ENCODE measurements at places on chromosomes 3 and 15. TPM values are rescaled to one million over a fixed set of nuclear protein-coding genes. Genes with fewer than 3 reads are reported as not detected.

GRCh38 chr15:99745370-99746086 lies 12.3 kb upstream of the LYSMD4 start:
- no peak for DNase-seq

DNA sequence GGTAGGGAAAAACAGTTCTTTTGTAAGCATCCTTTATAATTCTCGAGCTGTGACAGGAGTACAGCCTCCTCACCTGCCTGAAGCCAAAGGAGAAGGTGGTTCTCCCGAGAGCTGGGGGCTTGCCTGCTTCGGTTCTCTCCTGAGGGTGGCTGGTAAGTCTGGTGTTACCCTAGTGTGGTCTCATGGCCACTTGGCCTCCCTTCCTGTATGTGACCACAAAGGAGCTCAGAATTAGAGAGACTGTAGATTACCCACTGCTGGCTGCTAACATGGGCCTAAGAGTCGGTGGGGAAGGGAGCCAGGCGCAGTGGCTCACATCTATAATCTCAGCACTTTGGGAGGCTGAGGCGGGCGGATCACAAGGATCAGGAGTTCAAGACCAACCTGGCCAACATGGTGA lies 12.6 kb downstream of the PDHB start:
- DNase-seq: no peak

GRCh38 chr15:84817466-84818081 lies 418 bp downstream of the ALPK3 start:
- DNase-seq: no peak

DNA sequence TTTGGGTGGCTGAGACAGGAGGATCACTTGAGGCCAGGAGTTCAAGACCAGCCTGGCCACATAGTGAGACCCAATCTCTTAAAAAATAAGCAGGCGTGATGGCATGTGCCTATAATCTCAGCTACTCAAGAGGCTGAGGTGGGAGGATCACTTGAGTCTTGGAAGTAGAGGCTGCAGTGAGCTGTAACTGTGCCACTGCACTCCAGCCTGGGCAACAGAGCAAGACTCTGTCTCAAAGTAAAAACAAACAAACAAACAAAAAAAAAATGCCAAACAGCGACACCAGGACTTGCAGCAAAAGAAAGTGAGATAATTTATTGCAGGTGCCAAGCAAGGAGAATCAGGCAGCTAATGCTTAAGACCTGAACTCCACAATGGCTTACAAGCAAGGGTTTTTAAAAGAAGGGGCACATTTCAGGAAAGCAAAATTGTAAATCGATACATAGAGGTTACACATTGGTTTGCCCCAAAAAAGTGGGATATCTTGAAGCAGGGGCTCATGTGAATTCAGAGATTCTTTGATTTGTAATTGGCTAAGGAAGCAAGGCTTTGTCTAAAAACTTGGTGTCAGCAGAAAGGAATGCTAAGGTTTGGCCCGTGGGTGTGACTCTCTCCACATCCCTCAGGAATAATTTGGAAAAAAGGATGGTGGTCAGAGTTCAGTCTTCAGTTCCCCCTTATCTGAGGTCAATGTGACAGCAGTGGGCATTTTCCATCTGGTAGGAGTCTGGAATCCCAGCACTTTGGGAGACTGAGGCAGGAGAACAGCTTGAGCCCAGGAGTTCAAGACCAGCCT lies 5.2 kb upstream of the MPI start:
- DNase-seq: no peak

- no peak for DNase-seq
Measured at GRCh38 chr3:182921665-182922355, 58.5 kb downstream of the DCUN1D1 start.

Gene EFCC1
- total RNA-seq: 0.26 TPM

- DNase-seq: no peak
Measured at GRCh38 chr3:45462522-45463265, 74.3 kb downstream of the LARS2 start.

Gene CELSR3
- total RNA-seq: 0.05 TPM

Gene PIGZ
- total RNA-seq: 7.5 TPM

DNA sequence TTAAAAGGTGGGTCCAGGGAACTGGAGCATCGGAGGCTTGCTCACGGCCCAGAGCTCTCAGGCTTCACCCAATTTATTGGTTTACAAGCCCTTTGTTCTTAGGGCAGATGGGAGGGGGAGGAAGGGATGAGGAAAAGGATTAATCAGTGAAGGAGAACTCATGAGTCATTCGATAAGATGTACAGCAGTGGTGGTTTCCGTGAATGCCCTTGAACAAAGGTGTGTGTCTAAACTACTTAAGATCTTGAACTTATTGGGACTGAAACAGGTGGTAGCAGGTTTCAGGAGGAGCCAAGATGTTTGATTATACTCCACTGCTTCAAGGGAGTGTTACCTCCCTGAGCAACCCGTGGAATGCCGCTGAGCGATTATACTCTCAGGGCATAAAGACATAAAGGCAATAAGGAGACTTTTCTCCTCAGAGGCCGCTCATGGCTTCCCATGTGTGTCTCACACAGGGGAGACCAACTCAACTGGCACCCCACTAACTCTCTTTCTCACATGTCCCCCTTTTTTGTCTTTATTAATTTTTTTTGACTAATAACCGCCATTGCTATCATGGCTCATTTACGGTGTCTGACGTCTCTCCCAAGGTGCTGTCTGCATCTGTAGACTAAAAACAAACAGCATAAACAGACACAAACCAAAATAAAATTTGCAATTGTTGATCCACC lies 17.3 kb upstream of the SLC28A2 start:
- DNase-seq: no peak

Gene PTPN9
- total RNA-seq: 4.8 TPM

GRCh38 chr3:113214917-113215595 lies 3.7 kb downstream of the BOC start:
- DNase-seq: no peak

Gene GPR156
- not detected for total RNA-seq

Gene UBA3
- 29.3 TPM for total RNA-seq

Gene SPATA16
- not detected for total RNA-seq

- DNase-seq: no peak
Measured at GRCh38 chr15:27070841-27071240, 99.9 kb downstream of the GABRG3 start.

DNA sequence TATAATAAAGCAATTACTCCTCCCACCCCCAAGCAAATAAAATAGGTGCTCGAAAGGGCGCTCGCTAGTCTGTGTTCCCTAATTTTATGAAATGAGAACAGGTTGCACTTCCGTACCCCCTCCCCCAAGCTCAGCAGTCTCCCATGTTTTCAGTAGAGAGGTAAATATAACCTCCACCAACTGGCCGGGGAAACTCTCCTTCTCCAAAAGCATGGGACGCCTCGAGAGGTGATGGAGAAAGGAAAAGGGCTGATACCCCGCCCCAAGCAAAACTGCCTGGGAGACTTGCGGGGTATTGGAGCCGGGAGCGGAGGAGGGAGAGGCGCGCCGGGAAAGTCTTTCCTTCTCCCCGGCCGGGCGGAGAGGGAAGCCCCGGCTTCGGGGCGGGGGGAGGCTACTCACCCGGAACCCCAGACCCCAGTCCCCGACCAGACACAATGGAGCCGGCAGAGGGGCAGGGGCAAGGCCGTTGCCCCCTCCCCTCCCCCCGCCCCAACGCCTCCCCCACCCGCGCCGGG lies 605 bp downstream of the DCUN1D1 start:
- DNase-seq: no peak

Gene GADL1
- total RNA-seq: 0.13 TPM

- DNase-seq: no peak
Measured at GRCh38 chr3:114855839-114856238, 291.2 kb downstream of the ZBTB20 start.

GRCh38 chr15:81534124-81534523 lies 160.1 kb upstream of the TMC3 start:
- DNase-seq: no peak

GRCh38 chr3:178480795-178481194 lies 55.4 kb upstream of the KCNMB2 start:
- DNase-seq: no peak

Gene FRMD4B
- total RNA-seq: 0.29 TPM

GRCh38 chr3:46878781-46879436 lies 1.4 kb downstream of the PTH1R start:
- DNase-seq: no peak

DNA sequence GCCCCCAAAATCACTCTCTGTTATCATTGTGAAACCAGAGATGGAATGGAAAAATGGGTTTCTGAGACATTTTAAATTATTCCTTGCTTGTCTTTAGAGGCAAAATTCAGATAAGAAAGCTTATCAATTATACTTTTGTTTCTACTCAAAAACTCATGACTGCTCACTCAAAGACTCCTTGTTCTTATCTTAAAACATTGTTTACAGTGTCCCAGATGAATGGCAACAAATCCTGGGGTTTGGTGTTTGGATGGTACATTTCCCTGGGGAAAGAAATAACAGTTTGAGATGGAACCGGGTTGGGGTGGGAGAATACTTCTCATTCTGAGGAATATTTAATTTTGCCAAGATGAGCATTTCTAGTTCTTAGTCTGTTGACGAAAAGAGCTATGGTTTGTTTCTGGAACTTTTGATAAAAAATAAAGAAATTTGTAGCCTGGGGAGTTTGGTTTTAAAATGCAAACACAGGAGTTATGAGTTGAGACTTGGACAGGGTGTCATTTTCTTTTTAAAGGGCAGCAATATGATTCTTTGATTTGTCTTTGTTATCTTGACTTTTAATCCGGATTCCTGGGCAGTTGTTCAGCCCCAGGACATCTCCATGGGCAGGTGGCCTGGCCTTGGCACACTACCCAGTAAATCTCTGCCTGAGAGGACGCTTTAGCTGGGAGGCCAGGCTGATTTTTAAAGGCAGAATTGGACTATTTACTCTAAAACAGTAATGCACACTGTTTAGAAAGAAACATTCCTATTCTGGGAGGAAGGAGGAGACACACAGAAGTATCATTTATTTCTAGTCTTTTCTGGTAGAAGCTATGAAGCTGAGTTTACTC lies 32.4 kb downstream of the BTD start:
- DNase-seq: peak; percentile 39

Gene DPPA2
- total RNA-seq: not detected

GRCh38 chr3:42025370-42026138 lies 63.7 kb upstream of the ULK4 start:
- peak; percentile 97 for DNase-seq

DNA sequence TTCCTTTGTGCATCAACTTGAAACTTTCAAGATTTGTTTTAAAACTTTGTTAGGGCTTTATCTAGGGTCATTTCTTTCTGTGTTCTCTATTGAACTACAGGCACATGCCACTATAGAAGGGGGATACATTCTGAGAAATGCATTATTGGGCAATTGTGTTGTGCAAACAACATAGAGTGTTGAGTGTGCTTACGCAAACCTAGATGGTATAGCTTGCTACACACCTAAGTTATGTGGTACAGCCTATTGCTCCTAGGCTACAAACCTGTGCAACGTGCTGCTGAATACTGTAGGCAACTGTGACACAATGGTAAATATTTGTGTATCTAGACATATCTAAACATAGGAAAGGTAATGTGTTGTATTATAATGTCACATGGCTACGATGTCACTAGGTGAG lies 33.0 kb upstream of the KLF13 start:
- no peak for DNase-seq

DNA sequence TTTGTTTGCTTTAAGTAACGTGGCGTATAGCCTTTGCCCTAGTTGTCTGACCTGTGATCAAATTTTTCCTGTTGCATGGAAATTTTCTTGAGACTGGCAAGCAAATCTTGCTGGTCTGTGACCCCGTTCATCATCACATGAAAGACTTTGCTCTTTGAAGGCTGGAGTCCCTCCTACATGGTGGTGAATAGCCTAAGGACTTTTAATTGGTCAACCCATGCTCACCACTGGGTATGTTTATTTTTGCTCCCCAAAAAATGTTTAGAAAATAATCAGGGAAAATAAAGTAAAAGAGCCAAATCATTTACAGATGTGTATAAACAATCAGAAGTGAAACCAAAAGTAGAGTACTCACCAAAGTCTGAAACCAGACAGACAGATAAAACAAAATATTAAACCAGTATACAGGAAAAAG lies 1075.3 kb upstream of the ALCAM start:
- no peak for DNase-seq

GRCh38 chr15:59199626-59200465 lies 6.8 kb upstream of the LDHAL6B start:
- DNase-seq: no peak

- DNase-seq: no peak
Measured at GRCh38 chr3:46462111-46462510, 2.6 kb downstream of the LTF start.

- no peak for DNase-seq
Measured at GRCh38 chr3:153463895-153464294, 301.9 kb downstream of the RAP2B start.
